ENCODE measurements at places on chromosomes 11 and 22.

- DNase-seq: peak; percentile 56
These were observed 946.0 kb downstream of the FAM181B start for GRCh38 chr11:81787584-81788049.

DNA sequence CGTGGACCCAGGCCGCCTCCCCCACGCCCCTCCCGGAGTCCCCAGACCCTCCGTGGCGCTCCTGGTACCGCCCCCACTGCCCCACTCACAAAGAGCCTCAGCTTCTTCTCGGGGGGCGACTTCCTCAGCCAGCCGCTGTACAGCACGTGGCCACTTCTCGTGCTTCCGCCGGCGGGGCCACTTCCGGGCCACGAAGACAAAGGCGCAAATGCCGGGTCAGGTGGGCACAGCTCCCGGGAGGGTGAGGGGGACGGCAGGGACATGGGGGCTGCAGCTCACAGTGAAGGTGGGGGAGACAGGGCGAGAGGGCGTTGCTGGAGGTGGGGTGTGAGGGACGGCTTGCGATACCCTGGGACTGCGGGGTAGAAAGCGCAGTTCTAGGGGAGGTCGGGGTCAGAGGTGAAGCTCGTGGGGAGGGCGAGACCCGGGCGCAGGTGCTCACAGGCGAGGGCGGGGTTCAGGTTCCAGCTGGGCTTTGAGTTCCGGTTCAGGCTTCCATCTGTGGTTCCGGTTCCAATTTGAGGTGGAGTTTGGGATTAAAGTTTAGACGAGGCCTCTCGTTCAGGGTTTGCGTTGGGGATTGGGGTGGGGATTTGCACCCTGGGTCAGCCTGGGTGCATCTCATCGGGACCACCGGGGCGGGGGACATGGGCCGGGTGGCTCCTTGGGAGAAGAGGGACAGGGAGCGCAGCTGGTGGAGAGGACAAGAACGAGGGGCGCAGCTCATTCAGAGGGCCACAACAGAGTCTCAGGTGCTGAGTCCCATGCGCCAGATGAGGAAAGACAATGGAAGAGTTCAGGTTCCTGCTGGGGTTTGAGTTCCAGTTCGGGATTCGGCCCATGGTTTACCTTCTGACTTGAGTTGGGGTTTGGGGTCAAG, at the start of gene GAB4:
Gene GAB4, minus strand, starts transcription at position 371 of the 880 bp plus-strand sequence. Its CDS starts 108 bp downstream, at position 263.
- DNase-seq: no peak

DNA sequence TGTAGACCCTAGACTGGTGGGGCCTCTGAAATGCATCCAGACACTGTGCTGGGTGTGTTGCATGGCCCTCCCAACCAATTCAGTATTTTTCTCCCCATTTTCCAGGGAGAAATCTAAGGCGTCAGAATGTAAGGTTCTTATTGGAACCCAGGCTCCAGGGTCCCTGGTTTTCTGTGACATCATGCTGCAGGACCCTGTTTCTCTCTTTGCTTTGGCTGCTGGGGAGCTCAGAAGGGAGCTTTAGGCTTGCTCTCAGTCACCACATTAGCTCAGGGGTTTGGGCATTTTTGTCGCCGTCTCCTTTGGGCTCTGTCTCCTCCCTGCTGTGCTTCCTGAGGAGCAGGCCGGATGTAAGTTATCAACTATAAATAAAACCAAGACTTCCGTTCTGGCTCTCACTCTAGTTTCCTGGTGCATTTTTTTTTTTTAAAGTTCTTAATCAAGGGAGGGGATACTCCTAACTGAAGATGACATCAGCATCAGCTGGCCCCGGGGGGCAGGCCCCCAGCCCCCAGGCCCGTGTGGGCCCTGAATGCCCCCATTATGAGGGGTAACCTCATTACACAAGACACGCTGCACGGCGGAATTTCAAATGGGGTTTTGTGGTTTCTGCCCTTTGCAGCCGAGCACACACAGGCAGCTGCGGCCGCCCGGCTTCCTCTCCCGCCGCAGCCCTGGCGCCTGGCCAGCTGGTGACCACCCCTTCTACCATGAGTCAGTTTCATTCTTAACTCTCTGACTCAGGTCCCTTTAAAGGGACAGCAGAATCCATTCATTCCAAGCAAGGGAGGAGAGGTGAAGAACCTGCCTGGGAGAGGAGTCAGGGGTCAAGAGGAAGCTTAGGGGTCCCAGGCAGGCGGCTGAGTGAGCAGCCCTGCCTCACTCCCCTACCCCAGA, 3.2 kb downstream of the MYEOV start:
- DNase-seq: peak; percentile 96

DNA sequence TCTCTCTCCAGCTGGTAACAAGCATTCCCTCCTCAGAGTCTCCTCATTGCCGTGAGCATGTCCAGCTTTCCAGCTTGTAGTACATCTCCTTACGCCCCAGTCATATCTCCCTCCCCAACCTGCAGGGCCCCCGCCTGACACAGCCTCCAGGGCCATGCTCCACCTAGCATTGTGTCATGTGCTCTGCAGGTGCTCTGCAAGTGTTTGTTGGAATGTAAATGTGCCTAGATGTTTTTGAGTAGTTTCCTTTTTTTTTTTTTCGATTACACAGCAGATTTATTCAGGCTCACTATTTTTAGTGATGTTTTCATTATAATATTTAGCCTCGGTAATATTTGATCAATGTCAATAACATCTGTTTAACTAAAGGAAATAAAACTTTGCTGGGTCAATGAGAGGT, 82.5 kb downstream of the NCAM1 start:
- DNase-seq: no peak

- no peak for DNase-seq
These were observed 25.5 kb downstream of the MYBPC3 start for GRCh38 chr11:47327025-47327424.

DNA sequence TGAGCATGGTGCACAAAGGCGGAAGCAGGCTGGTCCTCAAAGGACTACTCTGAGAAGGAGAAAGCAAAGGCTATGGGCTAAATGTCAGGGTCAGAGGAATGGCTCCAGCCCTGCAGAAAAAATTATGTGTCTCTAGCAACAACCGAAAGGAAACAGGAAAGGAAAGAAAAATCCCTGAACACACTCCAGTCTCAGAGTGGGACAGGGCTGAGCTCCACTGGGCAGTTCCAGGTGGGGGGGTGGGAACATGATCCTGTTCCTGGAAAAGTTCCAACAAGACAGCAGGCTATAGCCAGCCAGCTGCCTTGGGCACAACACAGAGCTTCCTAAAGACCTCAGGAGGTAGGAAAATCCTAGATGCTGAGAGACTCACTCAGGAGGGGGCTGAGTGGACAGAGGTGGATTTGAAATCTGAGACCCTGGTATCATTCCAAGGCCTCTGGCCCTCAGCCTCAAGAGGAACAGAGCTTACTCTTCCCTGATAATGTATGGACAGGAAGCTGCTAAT, 1088.2 kb downstream of the TBC1D22A start:
- peak; percentile 81 for DNase-seq

DNA sequence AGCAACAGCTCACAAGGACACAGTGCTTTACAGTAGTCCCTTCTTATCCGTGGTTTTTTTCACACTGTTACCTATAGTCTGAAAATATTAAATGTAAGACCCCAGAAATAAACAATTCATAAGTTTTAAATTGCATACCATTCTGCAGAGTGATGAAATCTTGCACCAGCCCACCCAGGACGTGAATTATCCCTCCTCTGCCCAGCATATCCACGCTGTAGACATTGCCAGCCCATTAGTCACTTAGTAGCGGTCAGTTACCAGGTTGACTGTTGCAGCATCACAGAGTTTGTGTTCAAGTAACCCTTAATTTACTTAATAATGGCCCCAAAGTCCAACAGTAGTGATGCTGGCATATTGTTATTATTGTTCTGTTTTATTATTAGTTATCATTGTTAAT, 3.6 kb downstream of the CLTCL1 start:
- DNase-seq: no peak

- DNase-seq: peak; percentile 34
These were observed 12.6 kb downstream of the ZDHHC5 start for GRCh38 chr11:57680552-57680874.

DNA sequence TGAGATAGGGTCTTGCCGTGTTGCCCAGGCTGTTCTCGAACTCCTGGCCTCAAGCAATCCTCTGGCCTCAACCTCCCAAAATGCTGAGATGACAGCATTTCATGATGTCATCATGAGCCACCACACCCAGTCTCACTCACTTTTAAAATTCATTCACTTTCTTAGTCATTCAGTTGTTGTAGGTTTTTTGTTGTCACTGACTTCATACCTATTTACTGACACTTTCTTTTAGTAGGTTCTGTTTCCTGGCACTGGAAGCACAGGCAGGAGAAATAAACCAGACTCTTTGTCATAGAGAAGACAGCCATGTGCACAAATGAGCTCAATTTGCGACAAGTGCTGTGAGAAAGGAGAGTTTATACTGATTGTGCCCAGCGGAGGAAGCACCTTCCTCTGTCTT, 10.5 kb downstream of the ART5 start:
- DNase-seq: no peak

- DNase-seq: peak; percentile 75
These were observed 12.2 kb downstream of the PHLDB1 start for GRCh38 chr11:118619444-118620197.

DNA sequence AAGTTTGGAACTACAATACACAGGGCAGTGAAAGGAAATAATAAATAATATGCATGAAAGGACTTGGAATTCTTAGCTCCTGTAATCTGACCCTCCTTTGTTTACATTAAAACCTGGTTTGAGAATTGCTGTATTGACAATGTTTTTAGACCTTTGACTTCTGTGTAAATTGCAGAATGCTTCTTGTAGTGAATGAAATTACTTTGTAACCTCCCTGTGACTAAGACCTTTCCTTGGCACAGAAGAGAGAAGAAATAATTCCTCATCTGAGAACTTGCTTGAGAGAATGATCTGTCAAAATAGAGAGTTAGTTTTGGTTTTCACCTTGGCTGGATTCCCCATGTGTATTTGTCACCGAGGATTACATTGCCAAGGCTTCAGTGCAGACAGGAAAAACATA, 640.0 kb upstream of the ANO5 start:
- peak; percentile 58 for DNase-seq

DNA sequence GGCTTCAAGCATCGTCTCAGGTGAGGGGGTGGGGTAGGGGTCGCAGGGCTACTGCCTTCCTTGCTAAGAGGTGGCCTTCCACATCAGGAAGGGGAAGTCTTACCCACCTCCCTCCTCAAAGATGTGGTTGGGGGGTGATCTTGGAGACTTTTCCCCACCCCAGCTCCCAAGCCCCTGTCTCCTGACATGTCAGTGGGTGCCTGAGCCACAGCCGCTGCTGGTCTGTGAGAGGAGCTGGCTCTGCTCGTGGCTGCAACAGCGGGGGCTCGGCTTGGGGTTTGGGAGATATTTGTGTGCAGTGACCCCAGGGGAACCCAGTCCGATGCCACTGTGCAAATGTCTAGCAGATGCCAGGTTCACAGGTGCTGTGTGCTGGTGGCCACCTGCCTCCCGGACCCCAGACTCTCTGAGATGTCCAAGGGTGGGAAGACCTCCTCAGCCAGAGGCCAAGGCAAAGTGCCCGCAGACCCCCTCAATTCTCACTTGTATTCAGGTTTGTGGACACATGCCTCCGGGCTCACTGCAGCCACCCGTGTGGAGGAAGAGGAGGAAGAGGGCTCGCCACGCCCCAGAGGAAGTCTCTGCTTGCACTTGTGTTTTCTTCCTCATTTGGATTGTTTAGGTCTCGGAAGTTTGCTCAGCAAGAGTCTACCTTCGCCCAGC, 1.9 kb downstream of the KCNQ1 start:
- no peak for DNase-seq

- no peak for DNase-seq
These were observed 19.3 kb downstream of the SYN3 start for GRCh38 chr22:33038836-33039235.

DNA sequence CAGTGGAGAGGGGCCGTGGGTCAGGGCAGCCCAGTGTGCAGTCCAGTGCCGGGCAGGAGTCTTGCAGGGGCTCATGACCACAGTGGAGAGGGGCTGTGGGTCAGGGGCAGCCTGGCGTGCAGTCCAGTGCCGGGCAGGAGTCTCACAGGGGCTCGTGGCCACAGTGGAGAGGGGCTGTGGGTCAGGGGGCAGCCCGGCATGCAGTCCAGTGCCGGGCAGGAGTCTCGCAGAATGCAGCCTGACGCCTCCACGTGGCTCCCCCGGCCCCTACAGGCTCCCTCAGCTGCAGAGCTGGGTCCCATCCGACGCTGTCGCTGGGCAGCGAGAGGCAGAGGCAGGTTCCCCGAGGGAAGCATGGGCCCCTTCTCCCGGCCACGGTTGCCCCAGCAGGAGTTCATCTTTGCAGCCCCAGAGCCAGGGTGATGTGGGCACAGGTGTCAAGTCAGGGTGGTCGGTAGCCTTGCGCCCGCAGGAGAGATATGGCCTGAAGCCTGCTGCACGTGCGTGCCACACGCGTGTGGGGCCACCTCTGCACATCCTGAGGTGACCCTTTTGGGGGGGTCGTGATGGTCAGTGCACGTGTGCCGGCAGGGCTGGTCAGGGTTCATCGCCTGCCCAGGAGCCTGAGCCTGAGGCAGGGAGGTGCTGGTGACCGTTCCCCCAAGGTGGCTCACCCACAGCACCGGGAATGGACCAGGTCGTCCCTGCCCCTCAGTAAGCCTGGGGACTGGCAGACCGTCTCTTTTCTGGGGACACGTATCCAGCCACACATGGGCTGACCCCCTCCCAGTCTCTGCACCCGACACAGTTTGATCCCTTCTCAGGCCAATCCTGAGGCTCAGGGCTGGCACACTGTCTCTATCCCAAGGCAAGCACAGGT, 2.9 kb downstream of the IFITM5 start:
- DNase-seq: no peak

GRCh38 chr11:3905080-3905953, 49.9 kb downstream of the STIM1 start:
- DNase-seq: peak; percentile 44

- DNase-seq: no peak
These were observed 115.4 kb upstream of the OR4B1 start for GRCh38 chr11:48101044-48101733.

DNA sequence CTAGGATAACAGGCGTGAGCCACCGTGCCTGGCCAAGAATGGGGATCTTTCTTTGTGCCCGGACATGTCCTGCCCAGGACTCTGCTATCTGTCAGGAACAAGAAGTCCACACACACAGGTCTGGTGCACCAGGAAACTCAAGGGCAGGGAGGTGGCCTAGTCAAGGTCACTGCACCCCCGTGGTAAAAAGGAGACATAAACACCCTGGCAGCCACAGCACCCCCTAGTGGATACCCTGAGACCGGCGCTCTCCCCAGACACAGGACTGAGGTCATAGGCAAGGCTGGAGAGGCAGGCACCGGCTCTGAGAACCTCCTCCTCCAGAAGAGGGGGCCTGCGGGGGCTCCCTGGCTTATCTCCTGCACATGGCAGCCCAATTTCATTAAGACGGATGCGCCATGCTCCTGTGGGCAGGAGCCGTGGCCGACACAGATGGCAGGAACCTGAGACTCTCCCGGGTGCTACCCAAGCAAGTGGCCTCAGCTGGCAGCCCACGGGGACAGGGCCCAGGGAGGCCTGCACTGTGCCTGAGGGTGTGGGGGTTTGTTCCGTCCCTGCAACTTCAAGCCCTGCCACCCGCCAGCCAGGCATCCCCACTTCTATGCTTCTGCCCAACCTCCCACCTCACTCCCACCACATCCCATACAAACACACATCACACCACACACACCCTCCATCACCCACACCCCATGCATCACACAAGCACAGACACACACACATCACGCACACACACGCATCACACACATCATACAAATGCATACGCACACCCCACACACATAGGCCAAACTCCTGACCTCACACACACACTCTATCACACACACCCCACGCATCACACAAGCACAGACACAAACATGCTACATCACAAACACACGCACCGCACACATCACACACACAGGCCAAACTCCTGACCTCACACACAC, 19.6 kb downstream of the MACROD1 start:
- peak; percentile 86 for DNase-seq

GRCh38 chr11:4508886-4509285, 26.4 kb downstream of the OR52K1 start:
- DNase-seq: no peak

GRCh38 chr11:12131943-12132789, 21.8 kb downstream of the MICAL2 start:
- no peak for DNase-seq

All from kidney (tissue), 22 donors.